ENCODE measurements at places on chromosomes 1 and 21.

- no peak for DNase-seq
Observed at GRCh38 chr1:185463011-185463410, 146.0 kb upstream of the IVNS1ABP start.

DNA sequence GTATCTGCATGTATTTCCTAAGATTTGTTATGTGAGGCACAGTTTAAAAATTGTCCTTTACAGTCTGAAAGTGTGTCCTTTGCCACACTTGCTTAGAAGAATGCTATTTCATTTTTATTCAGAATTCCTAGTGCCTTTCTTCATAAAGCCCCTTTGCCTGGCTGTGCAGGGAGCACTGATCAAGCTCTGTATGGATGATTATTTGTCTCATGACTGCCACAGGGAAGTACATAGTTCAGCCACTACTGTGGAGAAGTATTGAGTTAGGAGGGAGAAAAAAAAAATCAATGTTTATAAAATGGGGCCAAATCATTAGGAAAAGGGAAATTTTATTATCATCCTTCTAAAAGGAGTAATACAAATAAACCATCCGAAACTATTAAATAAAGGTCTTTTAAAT lies 51.4 kb downstream of the LHX4 start:
- DNase-seq = no peak

GRCh38 chr1:169945181-169945580 lies 51.5 kb upstream of the SCYL3 start:
- no peak for DNase-seq

DNA sequence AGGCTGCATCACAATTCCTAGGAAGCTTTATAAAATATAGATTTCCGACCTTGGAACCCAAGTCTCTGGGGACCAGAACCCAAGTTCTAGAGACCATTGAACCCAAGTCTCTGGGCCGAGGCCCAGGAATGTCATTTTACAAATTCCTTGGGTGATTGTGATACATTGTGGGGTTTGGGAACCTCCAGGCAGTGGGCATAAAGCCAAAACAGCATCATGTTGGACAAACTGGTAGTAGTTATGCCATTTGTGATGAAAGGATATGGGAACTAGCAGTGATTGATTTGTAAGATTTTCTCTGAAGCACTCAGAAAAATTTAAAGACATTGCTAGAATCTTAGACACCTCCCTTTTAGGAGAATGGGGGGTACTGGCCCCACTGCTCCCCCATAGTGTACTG lies 160.2 kb downstream of the HIVEP3 start:
- no peak for DNase-seq

DNA sequence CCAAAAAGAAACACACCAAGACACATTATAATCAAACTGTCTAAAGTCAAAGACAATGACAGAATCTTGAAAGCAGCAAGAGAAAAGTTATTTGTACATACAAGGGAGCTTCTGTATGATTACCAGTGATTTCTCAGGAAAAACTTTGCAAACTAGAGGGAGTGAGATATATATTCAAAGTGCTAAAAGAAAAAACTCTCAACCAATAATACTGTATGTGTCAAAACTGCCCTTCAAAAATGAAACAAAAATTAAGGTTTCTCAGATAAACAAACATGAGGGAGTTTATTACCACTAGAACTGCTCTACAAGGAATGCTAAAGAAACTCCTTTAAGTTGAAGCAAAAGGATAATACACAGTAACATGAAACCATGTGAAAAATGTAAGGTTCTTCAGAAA lies 79.4 kb downstream of the LBR start:
- no peak for DNase-seq

GRCh38 chr1:243470502-243470901 lies 214.7 kb downstream of the SDCCAG8 start:
- no peak for DNase-seq

GRCh38 chr21:44492567-44493385 lies 37.5 kb downstream of the LRRC3 start:
- no peak for DNase-seq

- no peak for DNase-seq
Observed at GRCh38 chr21:41665766-41666595, 100.9 kb downstream of the RIPK4 start.

- DNase-seq = no peak
Observed at GRCh38 chr1:111732718-111733117, 6.5 kb downstream of the INKA2 start.

GRCh38 chr1:81573458-81573857 lies 227.3 kb upstream of the ADGRL2 start:
- no peak for DNase-seq

- DNase-seq = no peak
Observed at GRCh38 chr21:27371975-27372331, 405.1 kb upstream of the ADAMTS5 start.

DNA sequence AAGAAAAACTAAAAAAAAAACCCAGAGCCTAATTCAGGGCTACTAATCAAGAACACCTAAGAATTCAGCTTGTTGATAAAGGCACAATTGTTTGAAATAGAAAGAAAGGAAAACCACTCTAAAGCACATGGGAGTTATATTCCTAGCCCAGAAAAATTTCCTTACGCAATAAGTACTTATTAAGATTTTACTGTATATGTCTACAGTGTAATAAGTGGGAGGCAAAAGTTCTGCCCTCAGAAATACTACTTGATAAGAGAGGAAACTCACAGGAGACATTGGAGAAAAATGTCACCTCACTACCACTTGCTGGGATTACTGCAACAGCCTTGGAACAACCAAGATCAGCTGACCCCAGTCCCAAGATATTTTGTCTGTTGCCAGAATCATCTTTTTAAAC lies 66.1 kb downstream of the IARS2 start:
- DNase-seq = no peak

GRCh38 chr21:13854638-13855037 lies 245.1 kb downstream of the POTED start:
- DNase-seq = no peak

- no peak for DNase-seq
Observed at GRCh38 chr1:241702442-241703373, 50.6 kb downstream of the WDR64 start.

DNA sequence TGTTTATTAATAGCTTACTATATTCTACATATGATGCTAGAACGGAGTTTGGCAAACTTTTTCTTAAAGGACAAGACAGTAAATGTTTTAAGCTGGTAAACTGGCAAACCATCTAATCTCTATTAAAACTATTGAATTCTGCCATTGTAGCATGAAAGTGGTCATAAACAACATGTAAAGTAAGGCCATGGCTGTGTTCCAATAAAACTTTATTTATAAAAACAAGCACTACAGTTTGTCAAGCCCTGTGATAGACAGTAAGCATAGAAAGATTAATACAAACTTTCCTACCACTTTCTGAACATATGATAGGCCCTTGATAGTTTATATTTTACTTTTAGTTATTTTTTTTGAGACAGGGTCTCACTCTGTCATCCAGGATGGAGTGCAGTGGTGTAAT lies 22.4 kb downstream of the PEA15 start:
- no peak for DNase-seq

GRCh38 chr1:230124186-230125128 lies 57.4 kb downstream of the GALNT2 start:
- DNase-seq = no peak

DNA sequence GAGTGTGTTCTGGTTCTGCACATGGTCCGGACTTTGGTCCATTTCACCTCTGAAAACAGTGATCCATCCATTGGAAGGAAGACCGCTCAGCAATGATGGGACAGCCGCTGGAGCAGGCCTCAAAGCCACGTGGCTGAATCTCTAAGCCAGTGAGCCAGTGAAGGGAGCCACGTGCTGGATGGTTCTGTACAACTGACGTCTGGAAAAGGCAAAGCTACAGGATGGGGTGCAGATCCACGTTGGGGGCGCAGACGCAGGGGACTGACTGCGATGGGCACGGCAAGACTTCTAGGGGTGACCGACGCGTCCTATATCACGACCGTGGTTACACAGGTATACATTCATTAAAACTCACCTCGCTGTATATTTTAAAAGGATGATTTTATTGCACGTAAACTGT lies 10.2 kb upstream of the ARHGEF16 start:
- no peak for DNase-seq

DNA sequence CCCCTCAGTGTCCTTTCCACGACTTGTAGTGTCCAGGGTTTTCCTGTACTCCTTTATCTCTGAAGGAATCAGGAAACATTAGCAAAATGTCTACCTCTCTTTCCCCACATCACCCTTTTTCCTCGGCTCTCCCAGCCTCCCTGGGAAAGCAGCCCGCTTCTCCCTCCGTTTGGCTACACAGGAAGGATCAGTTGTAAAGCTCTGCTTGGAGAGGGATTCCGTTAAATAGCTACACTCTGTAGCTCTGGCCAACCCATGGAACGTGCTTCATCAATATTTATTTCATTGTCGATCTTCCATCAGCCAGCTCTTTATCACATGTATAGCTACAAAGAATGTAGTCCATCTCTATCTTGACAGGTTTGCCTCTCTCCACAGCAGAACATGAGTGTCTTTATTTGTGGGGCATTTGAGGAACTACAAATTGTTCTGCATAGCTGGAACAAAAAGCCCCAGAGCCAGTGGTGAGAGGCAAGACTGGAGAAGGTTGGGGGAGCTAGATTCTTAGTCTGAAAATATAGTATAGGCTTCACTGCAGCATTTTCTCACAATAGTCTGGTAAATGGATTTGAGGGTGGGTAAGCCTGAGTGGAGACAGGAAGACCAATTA lies 191.8 kb downstream of the SLC35F3 start:
- no peak for DNase-seq

DNA sequence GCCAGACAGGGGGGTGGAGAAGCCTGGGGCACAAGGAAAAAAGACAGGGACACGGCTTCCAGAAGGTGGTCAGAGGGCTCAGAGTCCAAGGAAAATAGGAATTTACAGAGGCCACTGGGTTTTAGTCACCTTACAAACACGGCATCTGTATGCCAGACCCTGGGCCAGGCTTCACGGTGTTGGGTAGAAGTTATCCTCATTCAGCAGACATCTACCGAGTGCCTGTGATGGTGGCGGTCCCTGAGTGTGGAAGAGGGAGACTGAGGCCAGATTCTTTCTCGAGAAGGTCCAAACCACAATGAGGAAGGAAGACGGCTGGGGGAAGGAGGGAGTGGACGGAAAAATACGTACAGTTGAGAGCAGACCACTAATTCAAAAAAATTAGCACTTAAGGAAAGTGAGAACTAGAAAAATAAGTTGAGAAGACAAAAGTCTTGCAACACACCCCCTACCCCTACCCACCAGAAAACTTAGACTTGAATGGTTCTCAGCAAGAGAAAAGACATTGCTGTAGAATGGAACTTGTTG lies 864 bp upstream of the BTG2 start:
- DNase-seq = no peak

DNA sequence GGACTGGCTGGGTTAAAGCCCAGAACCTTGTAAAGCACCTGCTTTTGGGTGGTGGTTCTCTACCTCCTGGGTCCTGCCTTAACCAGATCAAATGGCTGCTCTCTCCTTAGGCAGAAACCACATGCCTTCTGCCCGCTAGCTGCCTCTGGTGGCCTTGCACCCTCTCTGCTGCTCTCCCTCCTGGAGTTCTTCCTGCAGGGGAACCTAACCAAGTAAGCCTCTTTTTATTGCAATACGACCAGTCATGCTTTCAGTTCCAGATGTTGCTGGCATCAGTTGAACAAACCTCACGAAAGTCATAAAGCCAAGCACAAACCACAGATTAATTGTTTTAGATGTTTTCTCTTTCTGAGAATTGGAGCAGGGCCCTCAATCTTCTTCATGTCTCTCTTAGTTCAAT lies 118.9 kb downstream of the GDAP2 start:
- DNase-seq = no peak

DNA sequence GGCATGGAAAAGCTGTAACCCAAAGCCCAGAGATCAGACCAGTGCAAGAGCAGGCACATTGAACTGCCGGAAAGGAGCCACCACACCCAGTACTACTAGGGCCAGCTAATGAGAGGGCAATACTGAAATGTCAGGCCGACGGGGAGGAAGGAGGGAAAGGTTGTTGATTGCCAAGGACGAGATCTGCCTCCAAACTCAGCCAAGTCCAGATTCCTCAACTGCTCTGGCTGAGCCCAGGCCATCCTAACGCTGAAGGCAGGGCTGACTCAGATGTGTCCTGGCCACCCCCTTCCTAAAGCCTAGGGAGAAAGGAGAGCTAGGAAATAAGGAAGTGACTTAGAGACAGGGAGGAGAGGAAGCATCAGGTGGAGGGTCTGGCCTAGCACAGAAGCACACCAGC lies 42.1 kb upstream of the IPO9 start:
- DNase-seq = no peak

DNA sequence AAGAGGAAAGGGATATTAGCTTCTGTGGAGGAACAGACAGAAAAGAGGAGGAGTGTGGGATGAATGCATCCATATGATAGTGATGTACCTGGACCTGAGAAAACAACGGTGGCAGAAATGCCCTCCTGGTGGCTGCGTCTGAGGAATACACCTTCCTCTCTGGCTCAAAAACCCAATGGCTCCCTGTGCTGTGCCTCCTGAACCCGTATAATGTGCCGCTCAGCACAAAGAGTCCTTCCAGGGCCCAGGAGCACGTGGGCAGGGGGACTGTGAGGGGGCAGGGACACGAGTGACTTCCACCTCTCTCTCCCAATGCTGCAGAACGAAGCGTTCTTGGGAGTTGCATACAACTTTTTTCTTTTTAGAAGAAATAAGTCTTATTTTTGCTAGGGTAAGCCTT lies 31.2 kb downstream of the IRF2BP2 start:
- no peak for DNase-seq

- no peak for DNase-seq
Observed at GRCh38 chr1:89627596-89627962, 5.3 kb upstream of the LRRC8C start.

- DNase-seq = peak; percentile 16
Observed at GRCh38 chr1:246566813-246567645, 773 bp downstream of the CNST start.

DNA sequence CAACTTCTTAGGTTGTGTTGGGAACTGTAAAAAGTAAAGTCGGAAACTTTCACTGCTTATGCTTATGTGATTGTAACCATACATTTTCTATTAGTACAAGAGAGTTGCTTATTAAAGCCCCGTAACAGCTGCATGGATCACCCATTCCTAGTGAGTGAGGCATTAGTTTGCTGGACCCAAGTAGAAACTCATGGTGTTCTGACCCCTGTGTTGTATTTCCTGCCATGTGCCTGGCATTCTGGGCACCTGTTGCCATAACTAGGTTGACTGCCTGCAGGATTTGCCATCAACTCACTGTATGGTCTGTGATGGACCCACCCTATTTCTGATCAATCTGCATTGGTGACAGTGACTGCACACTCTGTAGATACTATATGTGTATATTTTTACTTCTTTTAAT lies 173.0 kb downstream of the PGBD5 start:
- DNase-seq = no peak

GRCh38 chr1:17292299-17293160 lies 15.5 kb upstream of the PADI4 start:
- DNase-seq = no peak

DNA sequence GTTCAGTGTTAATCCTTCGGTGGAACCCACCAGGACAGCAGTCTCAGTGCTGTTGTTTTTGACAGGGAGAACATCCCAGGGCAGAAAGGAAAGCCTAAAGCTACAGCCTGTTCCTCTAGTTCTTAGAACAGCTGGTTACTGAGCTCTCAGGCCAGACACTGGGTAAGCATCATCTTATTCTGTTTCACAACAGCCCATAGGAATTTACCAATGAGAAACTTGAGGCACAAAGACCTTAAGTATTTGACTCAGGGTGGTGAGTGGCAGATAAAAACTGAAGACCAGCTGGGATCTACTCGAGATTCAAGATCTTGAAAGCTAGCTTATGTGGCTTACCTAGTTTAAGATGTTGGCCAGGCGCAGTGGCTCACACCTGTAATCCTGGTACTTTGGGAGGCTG lies 9.4 kb upstream of the NEK2 start:
- no peak for DNase-seq
